ENCODE measurements at places on chromosomes 3 and 15.

DNA sequence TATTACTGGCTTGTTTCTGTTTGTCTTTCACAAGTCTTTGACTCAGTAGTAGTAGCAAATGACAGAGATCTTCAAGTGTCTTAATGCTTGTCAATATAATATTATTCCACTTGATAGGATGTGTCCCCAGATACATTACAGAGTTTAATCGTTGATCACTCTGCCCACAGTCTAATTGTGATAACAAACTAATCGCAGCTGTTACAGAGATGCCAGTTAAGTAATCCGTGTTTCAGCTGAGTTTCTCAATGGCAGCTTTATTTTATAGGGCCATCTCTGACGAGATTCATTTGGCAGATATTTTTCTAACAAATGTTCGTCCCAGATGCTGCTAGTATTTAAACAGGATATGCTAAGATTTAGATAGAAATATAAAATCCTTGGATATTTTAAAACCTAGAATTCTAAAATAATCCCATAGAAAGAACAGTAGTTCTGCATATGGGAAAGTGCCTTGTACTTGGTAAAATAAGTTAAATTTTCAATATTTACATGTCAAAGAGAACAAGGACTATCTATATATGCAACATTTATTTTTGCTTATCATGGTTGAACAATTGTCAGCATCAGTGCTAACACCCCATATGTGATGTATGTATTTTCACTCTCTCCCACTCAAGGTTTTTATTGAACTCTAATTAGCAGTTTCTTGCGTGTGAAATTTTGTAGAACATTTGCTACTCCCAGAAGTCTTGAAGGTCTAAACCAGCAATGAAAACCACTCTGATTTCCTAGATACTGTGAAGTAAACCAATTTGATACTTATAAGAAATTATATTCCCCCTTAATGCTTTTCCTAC lies 185.5 kb downstream of the MBNL1 start:
- DNase-seq: no peak

DNA sequence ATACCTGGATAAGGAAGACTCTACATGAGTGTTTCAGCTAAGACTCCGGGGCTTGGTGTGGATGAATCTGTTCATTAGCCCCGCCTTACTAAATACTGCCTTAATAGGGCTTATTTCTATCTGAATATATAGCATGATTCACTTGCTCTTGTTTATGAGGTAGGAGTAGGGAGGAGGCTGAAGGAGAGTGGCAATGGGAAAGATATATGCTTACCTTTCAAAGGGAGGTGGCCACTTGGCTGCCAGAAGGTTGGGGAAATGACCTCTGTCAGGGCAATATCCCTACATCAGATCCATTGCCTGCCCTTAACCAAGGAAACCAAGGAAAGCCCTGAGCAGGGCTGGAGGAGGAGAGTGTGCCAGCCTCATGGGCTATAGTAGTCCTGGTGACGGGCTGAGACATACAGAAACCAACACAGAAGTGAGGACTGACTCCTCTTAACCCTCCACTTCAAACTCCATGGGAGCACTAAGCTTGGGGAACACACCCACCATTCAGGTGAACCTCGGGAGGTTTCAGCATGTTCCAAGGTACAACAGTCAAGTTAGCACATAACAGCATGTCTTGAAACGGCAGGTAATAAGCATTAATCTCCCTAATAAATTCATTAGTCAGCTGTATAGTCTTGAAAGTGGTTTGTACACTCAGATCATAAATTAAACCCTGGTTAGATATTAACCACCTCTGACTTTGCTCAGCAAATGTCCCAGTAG lies 80.1 kb downstream of the EOMES start:
- DNase-seq: no peak

DNA sequence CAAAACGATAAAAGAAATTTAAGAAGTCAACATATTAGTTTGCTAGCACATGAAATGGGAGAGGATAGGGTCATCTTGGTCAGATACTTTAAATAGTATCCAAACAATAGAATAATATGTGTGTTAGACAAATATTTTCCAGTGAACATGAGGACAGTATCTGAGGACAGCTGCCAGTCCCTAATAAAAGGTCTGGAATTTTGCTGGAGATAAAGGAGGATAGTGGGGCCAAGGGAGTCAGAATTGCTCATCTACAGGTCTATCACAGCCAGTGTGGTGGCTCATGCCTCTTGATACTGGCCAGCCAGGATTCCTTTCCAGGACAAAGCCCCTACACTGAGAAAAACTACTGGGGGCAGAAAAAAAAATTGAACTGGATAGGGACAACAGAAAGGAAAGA lies 74.0 kb downstream of the HERC1 start:
- no peak for DNase-seq

DNA sequence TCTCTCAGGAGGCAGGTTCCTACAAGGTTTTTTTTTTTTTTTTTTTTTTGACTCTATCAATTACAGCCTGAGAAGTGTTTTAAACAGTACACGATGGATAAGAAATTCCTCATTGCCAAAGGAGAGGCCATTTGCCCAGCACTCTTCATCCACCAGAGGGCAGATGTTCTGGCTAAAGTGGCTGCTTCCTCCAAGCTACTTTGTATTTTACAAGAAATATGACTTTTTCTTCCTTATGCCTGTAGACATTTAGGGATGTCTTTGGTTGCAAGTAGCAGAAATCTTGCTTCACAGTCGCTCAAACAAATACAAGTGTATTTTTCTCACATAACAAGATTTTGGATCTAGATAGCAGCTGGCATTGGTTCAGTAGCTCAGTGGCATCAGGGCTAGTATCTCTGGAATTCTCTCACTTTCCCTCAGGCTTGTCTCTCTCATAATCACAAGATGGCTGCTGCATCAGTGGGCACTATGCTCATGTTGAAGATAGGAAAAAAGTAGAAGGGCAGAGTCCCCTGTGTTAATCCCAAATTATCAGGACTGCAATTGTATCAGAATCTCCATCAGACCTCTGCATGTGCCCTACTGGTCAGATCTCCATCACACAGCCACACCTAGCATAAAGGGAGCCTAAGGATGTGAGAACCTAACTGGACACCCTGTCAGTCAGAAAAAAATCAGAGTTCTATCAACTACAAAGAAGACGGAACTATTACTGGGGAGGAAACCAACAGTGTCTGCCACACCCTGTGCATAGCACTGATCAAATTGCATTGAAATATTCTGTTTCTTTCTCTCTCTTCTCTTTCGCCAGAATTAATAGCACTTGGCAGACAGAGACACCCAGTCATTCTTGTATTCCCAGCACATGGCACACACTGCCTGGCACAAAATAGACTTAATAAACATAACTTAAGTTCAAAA lies 138.9 kb upstream of the COL8A1 start:
- DNase-seq: no peak

DNA sequence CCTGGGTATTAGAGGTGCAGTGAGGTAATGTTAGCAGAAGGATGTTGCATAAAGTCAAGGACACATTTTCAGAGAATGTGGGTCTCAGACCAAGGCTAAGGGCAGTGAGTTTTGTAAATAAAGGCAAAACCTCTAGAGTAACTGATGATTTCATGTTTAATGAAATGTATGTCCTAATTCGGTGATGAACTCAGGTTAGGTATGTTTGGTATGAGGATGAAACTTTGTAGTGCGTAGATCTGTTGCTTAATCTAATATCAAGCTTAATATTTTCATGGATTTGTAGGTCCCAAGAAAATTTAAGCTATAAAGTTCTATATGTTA lies 3.6 kb downstream of the USP50 start:
- no peak for DNase-seq

DNA sequence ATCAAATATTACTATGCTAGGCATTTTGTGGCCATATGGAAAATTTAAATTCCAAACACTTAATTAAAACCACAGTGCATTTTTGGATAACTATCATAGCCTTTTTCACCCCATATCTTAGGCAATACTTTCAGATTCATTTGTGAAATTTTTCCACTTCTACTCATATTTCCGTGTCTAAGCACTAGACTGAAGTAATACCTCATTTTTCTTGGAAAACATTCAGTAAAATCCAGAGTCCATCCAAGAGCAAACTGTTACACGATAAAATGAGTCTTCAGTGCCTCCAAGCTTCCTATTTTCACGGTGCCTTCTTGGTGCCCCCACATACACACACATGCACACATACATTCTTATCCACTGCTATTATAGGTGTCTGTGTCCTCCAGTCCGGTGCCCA lies 845.9 kb downstream of the TBL1XR1 start:
- DNase-seq: no peak

DNA sequence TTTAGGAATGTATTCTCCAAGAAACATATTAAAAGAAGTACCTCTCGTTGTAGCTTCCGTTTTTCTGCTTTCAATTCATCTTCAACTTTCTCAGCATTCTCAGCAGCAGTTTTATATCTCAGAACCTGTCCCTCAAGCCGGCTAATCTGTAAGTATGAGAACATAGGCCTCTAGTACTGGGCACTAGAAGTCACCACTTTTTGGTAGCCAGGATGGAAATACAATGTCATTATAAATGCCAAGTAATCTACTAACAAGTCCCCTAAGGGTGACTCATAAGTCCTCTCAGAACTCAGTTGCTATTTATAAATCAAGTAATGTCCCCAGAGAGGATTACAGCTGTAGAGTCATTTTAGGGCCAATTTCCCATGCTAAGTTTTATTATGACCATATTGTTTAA lies 61.1 kb downstream of the MLH1 start:
- no peak for DNase-seq

- DNase-seq: no peak
These were observed 77.4 kb upstream of the SLC4A7 start for GRCh38 chr3:27561576-27561975.

DNA sequence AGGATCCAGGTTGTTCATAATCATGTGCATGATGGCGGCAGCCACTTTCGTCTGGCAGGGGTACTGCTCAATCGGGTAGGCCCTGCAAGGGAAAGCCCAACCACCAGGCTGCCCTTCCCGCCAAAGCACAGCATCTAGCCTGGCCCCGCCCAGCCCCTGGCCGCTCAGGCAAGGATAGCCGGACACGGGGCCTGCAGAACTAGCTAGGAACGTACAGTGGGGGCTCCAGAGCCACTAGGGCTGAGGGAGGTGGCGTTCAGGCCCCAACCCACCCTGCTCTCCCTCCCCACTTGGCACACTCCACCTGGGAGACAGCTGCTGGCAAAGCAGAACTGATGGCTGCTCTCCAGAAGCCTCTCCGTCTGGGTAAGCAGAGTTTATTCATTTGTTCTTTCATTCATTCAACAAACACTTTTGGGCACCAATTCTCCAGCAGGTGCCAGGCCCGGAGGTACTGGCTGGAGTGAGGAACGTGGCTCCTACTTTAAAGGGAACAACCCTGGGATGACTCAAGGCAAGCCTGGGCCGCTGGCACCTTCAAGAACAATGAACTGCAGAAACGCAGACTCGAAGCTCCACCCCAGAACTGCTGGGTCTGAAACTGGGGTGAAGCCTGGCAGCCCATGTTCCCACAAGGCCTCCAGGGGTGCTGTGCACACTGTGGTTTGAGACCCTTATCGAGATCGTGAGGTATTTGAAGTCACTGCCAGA lies 7.8 kb downstream of the UROC1 start:
- no peak for DNase-seq

- DNase-seq: no peak
These were observed 67.7 kb downstream of the VPS13C start for GRCh38 chr15:61992518-61992917.

DNA sequence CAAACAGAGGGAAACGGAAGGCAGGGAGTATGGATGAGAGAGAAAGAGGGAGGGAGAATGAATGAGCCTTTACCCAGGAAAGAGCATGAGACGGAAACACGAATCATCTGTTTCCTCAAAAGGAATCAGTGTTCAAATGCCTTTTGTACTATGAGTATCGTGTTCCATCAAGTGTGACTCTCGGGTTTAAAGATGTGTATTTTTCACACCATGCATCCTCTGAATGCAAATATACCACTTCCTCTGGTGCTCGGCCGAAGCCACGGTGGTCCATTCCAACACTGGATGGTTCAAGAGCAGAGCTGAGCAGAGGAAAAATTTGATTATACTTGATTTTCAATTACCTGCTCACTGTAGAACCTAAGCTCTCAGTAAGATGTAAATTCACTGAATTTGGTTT lies 505.1 kb downstream of the MECOM start:
- DNase-seq: no peak

DNA sequence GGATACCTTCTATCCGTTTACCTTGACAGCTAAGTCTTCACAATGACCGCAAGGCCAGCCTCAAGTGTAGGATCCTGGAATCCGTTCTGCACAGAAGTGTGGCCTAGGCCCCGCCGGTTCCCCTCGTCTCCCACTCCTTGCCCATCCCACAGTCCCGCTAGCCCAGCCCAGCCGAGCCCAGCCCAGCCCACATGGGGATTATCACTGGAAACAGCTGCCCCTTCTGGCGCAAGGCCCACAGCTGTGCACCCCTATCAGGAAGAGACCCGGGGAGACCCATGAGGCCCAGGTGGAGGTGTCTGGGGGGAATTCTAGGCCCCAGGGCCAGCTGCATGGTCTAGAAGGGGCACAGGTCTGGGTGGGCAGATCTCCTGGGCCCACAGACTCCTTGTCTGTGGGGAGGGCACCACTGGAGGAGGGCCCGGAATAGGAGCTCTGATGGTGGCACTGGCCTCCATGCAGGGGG lies 27.9 kb upstream of the KLF13 start:
- DNase-seq: no peak

- no peak for DNase-seq
These were observed 101.2 kb upstream of the TP63 start for GRCh38 chr3:189529889-189530471.

- DNase-seq: no peak
These were observed 119.5 kb upstream of the LRIG1 start for GRCh38 chr3:66620296-66620695.

GRCh38 chr3:123093696-123094095 lies 26.9 kb downstream of the PDIA5 start:
- no peak for DNase-seq

DNA sequence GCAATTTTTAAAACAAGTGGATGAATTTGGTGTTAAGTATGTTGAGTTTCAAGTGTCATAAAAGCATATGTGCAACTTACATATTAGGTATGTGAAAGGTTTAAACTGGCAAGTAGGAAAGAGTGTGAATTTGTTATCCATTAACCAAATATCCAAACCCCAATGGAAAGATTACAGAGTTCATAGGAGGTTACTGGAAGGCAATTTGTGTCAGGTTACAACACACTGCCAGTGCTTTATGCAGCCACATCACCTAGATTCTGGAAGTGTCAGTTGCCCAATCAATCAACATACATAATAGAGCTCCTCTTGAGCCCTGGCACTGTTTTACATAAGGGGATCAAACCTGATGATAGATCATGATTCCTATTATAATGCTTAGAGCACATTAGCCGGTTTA lies 261.0 kb downstream of the ROBO1 start:
- no peak for DNase-seq

DNA sequence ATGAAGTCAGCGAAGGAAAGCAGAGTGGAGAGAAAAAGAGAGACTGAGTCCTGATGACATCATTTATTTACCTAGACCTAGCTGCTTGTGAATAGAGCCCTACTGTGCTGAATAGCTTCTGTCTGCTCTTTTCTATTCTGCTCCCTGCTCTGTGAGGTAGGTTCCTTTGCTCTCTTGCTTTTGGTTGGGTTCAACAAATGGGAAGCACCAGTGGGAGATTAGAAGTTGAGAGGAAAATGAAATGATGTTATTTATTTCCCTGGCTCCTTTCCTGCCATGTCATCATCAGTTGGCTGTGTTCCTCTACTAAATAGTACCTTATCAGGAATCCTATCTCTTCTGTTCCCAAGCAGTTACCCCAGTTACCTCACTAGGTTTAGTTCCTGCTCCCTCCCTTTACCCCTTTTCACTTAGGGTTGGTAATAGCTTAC lies 23.5 kb downstream of the DTWD1 start:
- no peak for DNase-seq

- no peak for DNase-seq
These were observed 93.4 kb upstream of the CTDSPL start for GRCh38 chr3:37768107-37768809.

- DNase-seq: no peak
These were observed 13.6 kb upstream of the RBMS3 start for GRCh38 chr3:29267226-29267625.
